ENCODE measurements at places on chromosomes 3 and 15.

DNA sequence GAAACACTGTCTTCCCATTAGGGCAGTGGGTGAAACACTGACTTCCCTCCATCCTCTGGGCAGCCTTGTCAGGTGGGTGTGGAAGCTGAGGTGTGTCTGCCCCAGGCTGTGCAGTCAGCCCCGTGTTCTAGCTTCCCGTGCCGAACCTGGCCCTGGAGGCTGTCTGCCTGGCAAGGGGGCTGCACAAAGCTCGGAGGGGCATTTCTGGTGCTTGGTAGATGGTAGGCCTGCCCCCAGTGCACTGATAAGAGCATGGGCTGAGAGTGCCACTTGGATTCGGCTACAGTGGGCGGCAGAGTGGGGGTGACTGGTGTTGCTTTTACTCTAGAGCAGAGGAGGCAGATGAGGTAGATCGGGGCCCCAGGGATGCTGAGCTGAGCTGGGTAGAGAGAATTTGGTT lies 21.3 kb downstream of the IGF1R start:
- no peaks in the 10 kb centered on the region for H3K27me3 ChIP-seq
- peaks cover 2% of the 10 kb centered on the region for H3K36me3 ChIP-seq
- H3K4me3 ChIP-seq: no peak overlapping the region
- DNase-seq: no peak
- no peak overlapping the region for H3K27ac ChIP-seq

DNA sequence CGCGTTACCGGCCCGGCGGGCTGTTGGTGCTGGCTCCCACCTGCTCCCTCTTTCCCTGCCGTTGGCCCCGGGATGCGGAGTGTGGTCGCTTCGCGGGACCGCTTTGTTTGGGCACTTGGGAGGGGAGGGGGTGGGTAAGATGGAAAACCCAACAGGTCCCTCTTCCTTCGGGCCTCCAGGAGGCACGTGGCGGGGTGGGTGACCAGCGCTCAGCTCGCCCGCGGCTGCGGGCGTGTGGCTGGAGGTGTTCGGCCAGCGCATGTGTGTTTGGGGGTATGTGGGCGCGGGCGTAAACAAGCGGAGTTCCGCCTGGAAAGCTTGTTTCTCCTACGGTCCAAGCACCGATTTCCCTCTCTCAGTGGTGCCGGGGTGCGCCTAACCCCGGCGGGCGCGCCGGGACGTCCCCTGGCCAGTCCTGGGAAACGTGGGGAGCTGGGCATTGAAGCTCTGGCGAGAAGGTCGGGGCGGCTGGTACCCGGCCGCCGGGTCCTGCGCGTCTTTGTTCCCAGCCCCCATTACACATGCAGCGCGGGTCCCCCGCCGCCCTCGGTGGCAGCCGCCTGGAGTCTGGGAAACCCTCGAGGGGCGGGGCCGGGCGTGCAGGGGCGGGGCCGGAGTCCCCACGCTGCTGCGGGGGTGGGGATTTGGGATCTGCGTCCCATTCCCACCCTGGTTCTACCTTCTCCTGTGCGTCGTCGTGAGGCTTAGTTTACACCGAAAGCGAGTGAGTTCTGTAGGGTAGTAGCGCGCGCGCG lies 1.4 kb downstream of the ACVR2B start:
- DNase-seq: peak; percentile 82
- H3K4me3 ChIP-seq: peak overlapping the region; percentile 95
- H3K4me1 ChIP-seq: peaks cover 22% of the 10 kb centered on the region
- H3K27me3 ChIP-seq: no peaks in the 10 kb centered on the region
- H3K36me3 ChIP-seq: no peaks in the 10 kb centered on the region

- no peaks in the 10 kb centered on the region for H3K36me3 ChIP-seq
- no peaks in the 10 kb centered on the region for H3K27me3 ChIP-seq
These were observed 114.6 kb upstream of the ACP3 start for GRCh38 chr3:132202586-132202985.

DNA sequence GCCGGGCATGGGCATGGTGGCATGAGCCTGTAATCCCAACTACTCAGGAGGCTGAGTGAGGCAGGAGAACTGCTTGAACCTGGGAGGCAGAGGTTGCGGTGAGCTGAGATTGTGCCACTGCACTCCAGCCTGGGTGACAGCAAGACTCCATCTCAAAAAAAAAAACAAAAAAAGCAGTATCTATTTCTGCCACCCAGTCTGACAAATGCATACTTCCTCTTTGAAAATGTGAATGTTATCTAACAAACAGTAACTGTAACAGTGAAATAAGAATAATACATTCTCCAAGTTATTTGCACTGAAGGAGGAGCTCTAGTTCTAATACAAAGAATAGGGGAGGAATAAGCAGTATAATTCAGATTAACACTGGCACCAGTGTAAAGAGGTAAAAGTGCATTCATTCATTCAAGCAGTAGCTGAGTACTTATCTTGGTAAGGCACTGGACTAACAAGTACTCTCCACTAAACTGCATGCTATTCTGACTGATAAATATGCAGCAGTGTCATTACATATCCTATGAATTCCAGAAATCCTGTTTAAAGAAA lies 12.9 kb downstream of the VPS13C start:
- no peak for DNase-seq
- H3K27me3 ChIP-seq: no peaks in the 10 kb centered on the region
- no peaks in the 10 kb centered on the region for H3K4me1 ChIP-seq

GRCh38 chr3:140022066-140022770 lies 87.2 kb downstream of the CLSTN2 start:
- H3K4me1 ChIP-seq: peaks cover 3% of the 10 kb centered on the region
- H3K27ac ChIP-seq: no peak overlapping the region
- no peaks in the 10 kb centered on the region for H3K36me3 ChIP-seq
- no peak for DNase-seq

- DNase-seq: no peak
- H3K4me3 ChIP-seq: no peak overlapping the region
- no peaks in the 10 kb centered on the region for H3K4me1 ChIP-seq
- no peaks in the 10 kb centered on the region for H3K27me3 ChIP-seq
These were observed 155.7 kb downstream of the DOCK3 start for GRCh38 chr3:50830451-50830850.

GRCh38 chr3:16063603-16064002 lies 110.9 kb upstream of the GALNT15 start:
- no peak overlapping the region for H3K27ac ChIP-seq
- H3K36me3 ChIP-seq: no peaks in the 10 kb centered on the region
- no peaks in the 10 kb centered on the region for H3K27me3 ChIP-seq
- DNase-seq: no peak

DNA sequence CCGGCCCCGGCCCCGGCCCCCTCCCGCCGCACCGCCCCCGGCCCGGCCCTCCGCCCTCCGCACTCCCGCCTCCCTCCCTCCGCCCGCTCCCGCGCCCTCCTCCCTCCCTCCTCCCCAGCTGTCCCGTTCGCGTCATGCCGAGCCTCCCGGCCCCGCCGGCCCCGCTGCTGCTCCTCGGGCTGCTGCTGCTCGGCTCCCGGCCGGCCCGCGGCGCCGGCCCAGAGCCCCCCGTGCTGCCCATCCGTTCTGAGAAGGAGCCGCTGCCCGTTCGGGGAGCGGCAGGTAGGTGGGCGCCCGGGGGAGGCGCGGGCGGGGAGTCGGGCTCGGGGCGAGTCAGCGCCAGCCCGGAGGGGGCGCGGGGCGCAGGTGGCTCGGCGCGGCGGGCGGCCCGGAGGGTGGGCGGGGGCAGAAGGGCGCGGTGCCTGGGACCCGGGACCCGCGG lies 352 bp downstream of the CHRD start:
- peaks cover 8% of the 10 kb centered on the region for H3K27me3 ChIP-seq
- no peak overlapping the region for H3K27ac ChIP-seq
- peaks cover 41% of the 10 kb centered on the region for H3K4me1 ChIP-seq
- H3K36me3 ChIP-seq: no peaks in the 10 kb centered on the region
- no peak for DNase-seq

DNA sequence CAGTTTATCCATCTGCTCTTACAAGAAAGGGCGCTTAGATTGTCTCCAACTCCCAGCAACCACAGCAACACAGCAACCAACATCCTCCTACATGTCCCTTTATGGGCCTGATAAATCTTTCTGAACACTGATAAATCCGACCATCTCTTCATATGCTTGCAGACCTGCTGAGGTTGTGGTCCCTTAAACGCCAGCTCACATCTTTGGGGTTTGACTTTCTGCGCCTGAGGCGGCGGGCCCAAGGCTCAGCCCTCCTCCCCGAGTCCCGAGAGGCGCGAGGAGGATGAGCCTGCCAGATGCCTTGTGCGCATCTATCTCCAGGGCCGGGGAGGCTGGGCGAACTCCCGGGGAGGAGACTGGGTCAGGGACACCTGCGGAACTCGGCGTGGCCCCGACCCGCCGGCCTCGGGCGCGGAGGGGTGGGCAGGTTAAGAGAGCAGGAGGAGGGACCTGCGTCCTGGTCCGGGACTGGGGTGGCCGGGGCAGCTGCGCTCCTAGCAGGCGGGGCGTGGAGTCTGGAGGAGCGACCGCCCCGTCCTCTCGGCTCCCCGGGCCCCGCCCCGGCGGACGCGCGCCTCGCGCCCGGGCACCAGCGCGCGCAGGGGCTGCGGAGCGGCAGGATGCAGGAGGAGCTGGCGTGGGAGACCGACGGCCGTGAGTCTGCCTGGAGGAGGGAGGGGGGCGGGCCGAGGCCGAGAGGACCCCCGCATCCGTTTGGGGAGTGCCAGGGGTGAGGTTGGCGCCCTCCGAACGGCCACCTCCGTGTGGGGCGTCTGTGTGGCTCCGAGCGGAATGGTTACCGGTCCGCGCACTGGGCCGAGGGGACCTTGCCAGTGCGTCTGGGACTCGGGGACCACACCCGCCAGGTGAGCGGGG lies at the start of gene ANKDD1A:
TSS of gene ANKDD1A (plus strand) at position 592 of the 876 bp plus-strand sequence. CDS start at position 621, 29 bp downstream.
- DNase-seq: peak; percentile 64
- no peak within 1 kb of the TSS for H3K27ac ChIP-seq
- peak within 1 kb of the TSS; percentile 84 for H3K4me3 ChIP-seq
- H3K27me3 ChIP-seq: peaks cover 10% of the 10 kb centered on the region

- peaks cover 9% of the 10 kb centered on the region for H3K27me3 ChIP-seq
- H3K36me3 ChIP-seq: no peaks in the 10 kb centered on the region
- H3K4me3 ChIP-seq: peak overlapping the region; percentile 85
- no peak overlapping the region for H3K27ac ChIP-seq
- H3K4me1 ChIP-seq: no peaks in the 10 kb centered on the region
- DNase-seq: peak; percentile 57
These were observed 19.8 kb upstream of the NUDT16 start for GRCh38 chr3:131361464-131362421.

DNA sequence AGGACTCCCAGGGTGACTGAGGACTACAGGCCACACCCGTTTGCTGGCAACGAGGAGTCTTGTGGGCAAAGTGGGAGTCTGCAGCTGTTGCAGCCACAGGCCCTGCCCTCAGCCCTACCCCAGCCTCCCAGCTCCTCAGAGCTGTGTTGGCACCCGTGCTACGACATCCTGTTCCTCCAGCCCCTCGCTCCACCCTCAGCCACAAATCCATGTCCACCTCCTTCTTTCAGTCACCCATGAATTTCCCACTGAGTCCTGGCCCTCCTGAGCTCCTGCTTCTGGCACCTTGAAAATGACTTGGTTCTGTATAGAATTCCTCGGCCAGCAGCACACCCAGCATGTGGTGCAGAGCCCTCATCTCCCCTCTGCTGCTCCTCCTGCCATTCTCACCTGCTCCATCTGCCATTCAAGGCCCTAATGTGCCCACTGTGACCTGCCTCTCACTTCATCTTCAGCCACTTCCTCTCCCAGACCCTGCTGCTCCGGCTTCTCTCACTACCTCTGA lies 20.9 kb upstream of the VILL start:
- DNase-seq: no peak
- no peak overlapping the region for H3K4me3 ChIP-seq
- no peak overlapping the region for H3K27ac ChIP-seq
- no peaks in the 10 kb centered on the region for H3K4me1 ChIP-seq
- H3K36me3 ChIP-seq: peaks cover 9% of the 10 kb centered on the region
- no peaks in the 10 kb centered on the region for H3K27me3 ChIP-seq

DNA sequence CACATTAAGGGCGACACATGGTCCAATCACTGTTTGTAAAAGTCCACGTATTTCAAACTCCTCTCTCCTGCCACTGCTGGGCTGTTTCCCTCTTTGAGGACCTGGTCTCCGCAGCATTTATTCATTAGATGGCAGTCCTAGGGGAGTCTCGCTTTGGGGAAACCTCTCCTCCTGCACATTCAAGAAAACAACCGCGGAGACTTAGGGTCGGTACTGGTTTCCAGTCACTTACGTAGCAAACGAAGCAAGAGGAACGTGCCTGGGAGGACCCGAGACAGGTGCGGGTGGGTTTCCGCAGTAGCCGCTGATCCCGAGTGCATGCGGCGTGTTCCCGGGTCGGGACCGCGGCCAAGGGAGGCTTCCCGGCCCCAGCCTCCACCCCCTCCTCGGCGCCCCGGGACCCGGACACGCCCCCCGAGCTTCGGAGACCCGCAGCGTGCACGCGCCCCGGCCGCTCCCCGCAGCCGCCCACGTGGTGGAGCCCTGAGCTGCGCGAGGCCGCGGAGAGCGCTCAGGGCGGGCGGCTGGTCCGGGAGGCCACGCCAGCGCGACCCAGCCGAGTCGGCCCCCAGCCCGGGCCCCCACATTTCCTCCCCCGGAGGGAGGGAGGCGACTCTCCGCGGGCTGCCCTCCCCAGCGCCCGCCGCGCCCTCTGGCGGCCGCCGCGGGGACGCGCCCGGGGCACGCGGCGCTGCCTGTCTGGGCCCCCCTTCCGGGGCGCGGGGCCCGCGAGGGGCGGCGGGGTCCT lies 1.1 kb upstream of the IGF1R start:
- H3K27me3 ChIP-seq: no peaks in the 10 kb centered on the region
- H3K27ac ChIP-seq: peak overlapping the region; percentile 94
- peak overlapping the region; percentile 59 for H3K4me3 ChIP-seq
- DNase-seq: peak; percentile 88
- H3K36me3 ChIP-seq: no peaks in the 10 kb centered on the region
- peaks cover 5% of the 10 kb centered on the region for H3K4me1 ChIP-seq

DNA sequence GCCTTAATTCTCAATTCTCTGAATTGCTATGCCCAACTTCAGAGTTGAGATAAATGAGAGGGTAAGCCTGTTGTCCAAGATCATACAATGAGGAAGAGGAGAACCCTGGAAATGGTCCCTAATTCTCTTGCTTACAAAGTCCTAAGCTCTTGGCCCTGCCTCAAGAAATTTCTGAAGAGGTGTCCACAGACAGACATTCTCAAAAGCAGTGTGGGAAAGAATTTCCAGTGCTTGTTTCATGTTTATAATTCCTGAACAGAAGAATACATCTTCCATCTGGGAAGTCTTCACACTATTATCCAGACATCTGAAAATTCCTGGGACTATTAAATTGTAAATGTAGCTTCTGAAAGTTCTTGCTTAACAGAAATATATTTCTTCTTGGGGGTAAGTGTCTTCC lies 166.8 kb upstream of the LRTM1 start:
- DNase-seq: no peak
- no peak overlapping the region for H3K27ac ChIP-seq
- H3K36me3 ChIP-seq: no peaks in the 10 kb centered on the region
- no peaks in the 10 kb centered on the region for H3K4me1 ChIP-seq
- peaks cover 4% of the 10 kb centered on the region for H3K27me3 ChIP-seq

- no peak overlapping the region for H3K27ac ChIP-seq
- no peaks in the 10 kb centered on the region for H3K36me3 ChIP-seq
- no peaks in the 10 kb centered on the region for H3K4me1 ChIP-seq
- DNase-seq: no peak
- no peaks in the 10 kb centered on the region for H3K27me3 ChIP-seq
- H3K4me3 ChIP-seq: no peak overlapping the region
These were observed 194.0 kb upstream of the LMCD1 start for GRCh38 chr3:8307545-8308110.
